Psoas muscle (tissue), 8 donors: ENCODE measurements at places on chromosomes 2 and 18.

DNA sequence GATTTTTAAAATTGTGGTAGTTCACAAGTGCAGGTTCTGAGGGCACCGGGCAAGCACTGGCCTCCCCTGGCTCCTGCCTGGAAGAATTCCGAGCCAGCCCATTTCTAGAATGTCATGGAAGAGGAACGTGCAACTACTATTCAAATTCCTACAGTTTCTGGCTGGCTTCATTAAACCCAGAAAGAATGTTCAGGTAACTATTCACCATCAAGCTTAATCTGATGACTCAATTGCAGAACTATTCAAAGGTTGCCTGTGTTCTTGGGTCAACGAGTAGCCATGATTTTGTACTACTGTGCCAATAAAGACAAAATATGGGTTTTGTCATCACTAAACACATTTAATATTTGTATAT lies 14.3 kb upstream of the MFF start:
- no peak for DNase-seq

GRCh38 chr18:48027401-48027963 lies 97.0 kb upstream of the SMAD2 start:
- no peak for DNase-seq

- no peak for DNase-seq
Measured at GRCh38 chr18:60019463-60019840, 119.7 kb downstream of the PMAIP1 start.

DNA sequence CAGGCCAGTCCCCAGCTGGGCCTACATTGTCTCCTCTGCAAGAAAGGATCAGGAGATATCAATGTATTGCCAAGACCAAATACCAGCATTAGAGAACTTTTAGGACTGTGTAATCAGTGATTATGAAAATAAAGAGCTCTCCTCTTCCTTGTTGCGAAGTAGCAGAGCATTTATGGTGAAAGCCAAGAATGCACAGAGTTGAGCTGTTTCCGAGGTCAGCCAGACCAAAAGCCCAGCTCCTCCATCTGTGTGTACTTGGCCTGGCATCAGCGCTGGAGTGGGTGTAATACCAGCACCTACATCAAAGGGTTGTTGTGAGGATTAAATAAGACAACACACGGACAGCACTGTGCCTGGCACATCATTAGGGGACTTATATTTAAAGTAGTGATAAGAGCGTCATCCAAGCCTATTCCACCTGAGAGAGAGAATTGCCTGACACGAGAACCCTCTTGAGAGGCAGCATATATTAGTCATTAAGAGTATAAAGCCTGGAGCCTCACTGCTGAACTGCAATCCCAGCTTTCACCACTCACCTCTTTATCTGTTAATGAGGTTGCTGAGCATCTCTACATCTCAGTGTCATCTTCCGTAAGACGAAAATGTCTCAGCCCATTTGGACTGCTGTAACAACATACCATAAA lies 7.4 kb upstream of the SLC16A14 start:
- no peak for DNase-seq

DNA sequence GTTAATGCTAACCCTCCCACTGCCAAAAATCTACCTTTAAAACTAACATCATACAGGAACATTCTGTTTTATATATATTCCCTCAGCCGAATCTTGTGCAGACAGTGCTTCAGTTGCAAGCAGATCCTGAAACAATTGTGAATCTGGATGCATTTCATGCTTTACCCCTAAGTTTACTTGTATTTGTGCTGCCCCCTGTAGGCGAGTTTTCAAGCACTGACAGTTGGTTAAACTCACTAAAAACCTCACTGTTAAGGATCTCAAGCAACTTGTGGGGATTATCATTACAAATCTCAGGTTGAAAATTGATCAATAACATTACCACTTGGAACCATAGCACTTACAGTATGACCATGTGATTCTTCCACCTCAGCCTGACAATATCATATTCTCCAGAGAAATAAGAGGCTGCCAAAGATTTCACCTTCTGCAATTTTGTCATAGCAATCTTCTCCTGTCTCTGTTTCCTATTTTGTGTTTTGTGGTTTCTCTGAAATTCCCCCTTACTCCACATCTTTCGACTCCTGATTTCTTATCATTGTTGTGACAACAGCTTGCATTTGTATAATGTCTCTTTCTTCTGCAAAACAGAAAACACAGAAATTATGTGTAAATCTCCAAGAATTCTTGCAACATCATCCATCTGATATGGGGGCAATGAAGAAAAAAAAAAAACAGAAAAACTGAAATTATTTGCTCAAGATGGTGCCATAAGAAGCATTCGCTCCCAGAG lies 354.6 kb upstream of the SETBP1 start:
- peak; percentile 49 for DNase-seq

DNA sequence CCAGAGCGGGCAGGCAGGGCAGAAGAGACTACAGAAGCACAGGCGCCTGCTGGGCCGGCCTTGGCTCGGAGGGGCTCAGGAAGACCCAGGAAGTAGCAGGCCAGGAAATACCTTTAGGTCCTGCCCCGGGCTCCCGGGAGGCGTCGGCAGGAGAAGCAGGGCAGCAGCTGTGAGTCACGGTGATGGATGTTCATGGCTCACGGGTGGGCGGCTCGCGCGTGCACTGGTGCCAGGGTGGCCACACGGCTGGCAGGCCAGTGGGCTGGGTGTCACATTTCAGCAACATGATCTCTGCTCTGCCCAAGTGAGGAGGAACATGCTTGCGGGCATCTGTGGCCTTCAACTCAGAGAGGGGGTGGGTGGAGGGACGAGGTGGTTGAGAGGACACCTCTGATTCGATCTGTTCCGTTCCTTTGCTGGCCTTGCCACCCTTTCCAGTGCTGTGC lies 139.3 kb downstream of the KLHL29 start:
- peak; percentile 88 for DNase-seq

DNA sequence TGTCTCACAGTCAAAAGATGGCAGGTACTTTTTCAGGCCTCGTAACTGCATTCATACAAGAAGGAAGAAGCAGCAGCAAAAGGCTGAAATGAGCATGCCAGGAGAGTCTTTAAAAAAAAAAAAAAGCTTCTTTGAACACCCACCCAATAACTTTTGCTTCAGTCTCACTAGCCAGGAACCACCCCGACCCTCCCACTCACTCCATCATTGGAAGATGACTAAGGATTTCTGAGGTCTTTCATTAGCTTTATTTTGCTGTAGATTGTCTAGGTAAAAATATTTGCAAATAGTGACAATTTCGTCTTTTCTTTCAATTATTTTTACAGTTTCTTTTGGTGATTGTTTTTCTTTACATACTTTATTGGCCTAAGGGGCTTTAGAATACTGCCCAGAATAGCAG lies 37.9 kb downstream of the RBBP8 start:
- DNase-seq, result no peak

DNA sequence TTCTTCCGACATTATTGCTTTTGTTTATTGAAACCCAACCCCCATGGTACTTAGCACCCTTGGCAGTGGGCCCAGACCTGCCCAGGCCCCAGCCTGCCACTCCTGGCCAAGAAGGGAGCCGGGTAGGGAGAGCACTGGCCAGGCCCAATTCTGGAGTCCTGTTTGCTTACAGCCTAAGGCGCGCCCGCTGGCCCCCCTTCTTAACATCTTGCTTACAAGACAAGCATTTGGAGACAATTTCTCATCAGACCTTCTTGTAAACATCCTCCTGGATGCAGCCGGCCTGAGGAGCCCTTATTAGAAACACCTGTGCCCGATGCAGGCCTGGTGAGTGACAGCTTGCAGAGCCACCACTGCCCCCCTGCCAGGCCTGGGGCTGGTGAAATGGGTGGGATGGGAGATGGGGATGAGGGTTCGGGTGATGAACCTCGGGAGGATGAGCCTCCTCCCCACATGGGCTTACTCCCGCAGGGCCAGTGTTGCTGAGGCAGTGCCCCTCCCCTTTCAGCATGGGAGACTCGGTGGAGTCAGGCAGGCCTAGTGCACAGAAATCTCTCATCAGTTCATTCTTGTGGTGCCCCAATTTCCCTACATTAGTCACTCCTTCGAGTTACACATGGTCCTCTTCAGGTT lies 217.5 kb downstream of the CYP26B1 start:
- DNase-seq, result no peak
